ENCODE measurements at places on chromosomes 12 and 14. TPM values are rescaled to one million over a fixed set of nuclear protein-coding genes. Genes with fewer than 3 reads are reported as not detected.

The RAB5B gene
- 117 TPM for polyA plus RNA-seq

The PLBD1 gene
- 0.38 TPM for polyA plus RNA-seq

The RHOJ gene
- 78.7 TPM for polyA plus RNA-seq

The CD163 gene
- not detected for polyA plus RNA-seq

The ACOT4 gene
- polyA plus RNA-seq = 0.67 TPM

The FZD10 gene
- not detected for polyA plus RNA-seq

The DHRS2 gene
- polyA plus RNA-seq = 0.16 TPM

The TESPA1 gene
- not detected for polyA plus RNA-seq

The CLEC2D gene
- 3.6 TPM for polyA plus RNA-seq

The PLEKHG7 gene
- polyA plus RNA-seq = not detected

The RBP5 gene
- not detected for polyA plus RNA-seq

The SERPINA5 gene
- 0.12 TPM for polyA plus RNA-seq

The CCDC197 gene
- not detected for polyA plus RNA-seq

The SLC10A1 gene
- polyA plus RNA-seq = not detected

The TMPRSS12 gene
- not detected for polyA plus RNA-seq

All from BJ (cell line).